IMR-90 (cell line): ENCODE measurements at places on chromosomes 16 and 17. TPM values are rescaled to one million over a fixed set of nuclear protein-coding genes. Genes with fewer than 3 reads are reported as not detected.

- H3K36me3 ChIP-seq: no peaks in the 10 kb centered on the region
- no peak overlapping the region for H3K4me3 ChIP-seq
- H3K27me3 ChIP-seq: no peaks in the 10 kb centered on the region
- DNase-seq: no peak
- H3K4me1 ChIP-seq: no peaks in the 10 kb centered on the region
- no peak overlapping the region for H3K27ac ChIP-seq
These were observed 108.6 kb downstream of the PRKCB start for GRCh38 chr16:23944381-23944780.

DNA sequence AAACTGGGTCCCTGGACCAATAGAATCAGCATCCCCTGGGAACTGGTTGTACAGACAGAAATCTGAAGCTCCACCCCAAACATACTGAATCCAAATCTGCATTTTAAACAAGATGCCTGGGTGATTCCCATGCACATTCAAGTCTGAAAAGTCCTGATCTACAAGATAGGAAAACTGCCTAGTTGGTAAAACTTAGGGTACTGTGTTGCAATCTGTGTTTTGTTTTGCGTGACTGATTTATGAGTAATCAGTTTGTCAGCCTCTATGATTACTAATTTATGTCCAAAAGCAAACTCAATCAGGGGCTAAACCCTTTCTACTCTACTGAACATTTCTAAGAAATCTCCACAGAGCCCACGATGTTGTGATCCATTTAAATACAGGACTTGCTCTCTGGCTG, 103.8 kb downstream of the YPEL2 start:
- no peak overlapping the region for H3K4me3 ChIP-seq
- peak; percentile 70 for DNase-seq
- no peaks in the 10 kb centered on the region for H3K36me3 ChIP-seq
- no peak overlapping the region for H3K27ac ChIP-seq
- H3K27me3 ChIP-seq: no peaks in the 10 kb centered on the region; the same call in 1 of the 2 replicates

The SLC6A2 gene
- total RNA-seq: not detected in 2 replicates

GRCh38 chr16:22374311-22375116, at the start of gene CDR2:
Gene CDR2, minus strand, starts transcription at chr16:22374619. Its CDS starts 310 bp downstream, at chr16:22374309.
- no peaks in the 10 kb centered on the region for H3K27me3 ChIP-seq
- H3K4me1 ChIP-seq: peaks cover 8% of the 10 kb centered on the region; the same call in 1 of the 2 replicates
- DNase-seq: peak; percentile 94
- peak within 1 kb of the TSS; percentile 91 for H3K27ac ChIP-seq
- H3K4me3 ChIP-seq: peak within 1 kb of the TSS; percentile 66
- H3K36me3 ChIP-seq: peaks cover 16% of the 10 kb centered on the region

DNA sequence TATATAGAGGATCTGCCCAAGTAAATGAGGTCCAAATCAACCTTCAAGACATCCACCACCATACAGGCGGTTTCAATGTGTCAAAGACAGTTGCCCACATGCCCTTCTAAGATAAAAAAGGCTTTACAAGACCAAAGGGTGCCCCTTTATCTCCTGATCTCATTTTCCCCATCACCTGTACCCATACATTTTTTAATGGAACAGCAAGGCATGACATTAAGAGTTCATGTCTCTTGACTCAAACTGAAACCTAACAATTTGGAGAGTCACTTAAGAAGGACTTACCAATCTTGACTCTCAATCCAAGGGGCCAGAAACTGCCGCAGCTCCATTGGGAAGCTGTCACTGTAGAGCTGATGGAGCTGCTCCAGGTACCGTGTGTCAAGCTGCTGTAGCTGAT, 40.1 kb downstream of the STAT3 start:
- peaks cover 17% of the 10 kb centered on the region for H3K36me3 ChIP-seq
- H3K27me3 ChIP-seq: no peaks in the 10 kb centered on the region
- H3K27ac ChIP-seq: no peak overlapping the region
- DNase-seq: no peak
- H3K4me1 ChIP-seq: peaks cover 4% of the 10 kb centered on the region
- H3K4me3 ChIP-seq: no peak overlapping the region

GRCh38 chr17:67837965-67838364, 12.7 kb downstream of the BPTF start:
- no peak overlapping the region for H3K27ac ChIP-seq
- H3K4me3 ChIP-seq: no peak overlapping the region
- no peaks in the 10 kb centered on the region for H3K36me3 ChIP-seq
- H3K4me1 ChIP-seq: peaks cover 5% of the 10 kb centered on the region; the same call in 1 of the 2 replicates

DNA sequence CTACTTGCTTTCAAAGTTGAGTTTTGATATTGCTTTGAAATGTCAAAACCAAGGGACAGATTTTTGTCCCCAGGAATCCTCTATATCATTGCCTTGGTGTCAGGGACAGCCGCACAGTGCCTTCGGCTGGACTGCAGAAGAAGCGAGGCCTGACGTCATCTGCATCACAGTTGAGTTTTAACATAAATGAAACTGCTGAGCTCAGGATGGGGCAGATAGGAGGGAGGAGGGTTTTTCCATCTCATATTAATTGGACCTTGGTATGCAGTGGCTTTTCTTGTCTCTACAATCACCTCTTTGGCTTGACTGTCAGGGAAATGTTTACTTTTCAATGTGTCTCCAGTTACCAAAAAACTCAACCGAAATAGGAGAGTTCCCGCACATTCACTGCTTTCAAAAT, 111.3 kb downstream of the AATF start:
- peak; percentile 17 for DNase-seq
- no peak overlapping the region for H3K27ac ChIP-seq
- H3K4me3 ChIP-seq: no peak overlapping the region

DNA sequence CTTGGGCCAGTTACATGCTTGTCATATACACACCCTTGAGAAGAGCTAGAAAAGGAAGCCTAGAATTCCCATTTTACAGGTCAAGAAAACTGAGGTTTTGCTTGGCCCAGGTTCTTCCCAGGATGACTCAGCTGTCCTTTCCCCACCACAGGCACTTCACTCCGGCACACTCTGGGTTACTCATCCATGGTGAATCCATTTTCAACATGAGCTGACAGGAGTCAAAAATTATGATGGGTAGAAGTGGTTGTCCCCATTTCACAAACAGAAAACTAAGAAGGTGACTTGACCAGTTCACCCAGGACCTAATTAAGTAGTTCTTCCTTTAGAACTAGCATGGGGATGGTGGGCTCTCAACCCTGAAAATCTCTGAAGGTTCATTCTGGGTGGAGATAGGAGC, 67.2 kb downstream of the USP22 start:
- H3K27me3 ChIP-seq: peaks cover 42% of the 10 kb centered on the region
- H3K36me3 ChIP-seq: no peaks in the 10 kb centered on the region
- DNase-seq: peak; percentile 25
- no peak overlapping the region for H3K4me3 ChIP-seq
- no peaks in the 10 kb centered on the region for H3K4me1 ChIP-seq
- H3K27ac ChIP-seq: no peak overlapping the region

DNA sequence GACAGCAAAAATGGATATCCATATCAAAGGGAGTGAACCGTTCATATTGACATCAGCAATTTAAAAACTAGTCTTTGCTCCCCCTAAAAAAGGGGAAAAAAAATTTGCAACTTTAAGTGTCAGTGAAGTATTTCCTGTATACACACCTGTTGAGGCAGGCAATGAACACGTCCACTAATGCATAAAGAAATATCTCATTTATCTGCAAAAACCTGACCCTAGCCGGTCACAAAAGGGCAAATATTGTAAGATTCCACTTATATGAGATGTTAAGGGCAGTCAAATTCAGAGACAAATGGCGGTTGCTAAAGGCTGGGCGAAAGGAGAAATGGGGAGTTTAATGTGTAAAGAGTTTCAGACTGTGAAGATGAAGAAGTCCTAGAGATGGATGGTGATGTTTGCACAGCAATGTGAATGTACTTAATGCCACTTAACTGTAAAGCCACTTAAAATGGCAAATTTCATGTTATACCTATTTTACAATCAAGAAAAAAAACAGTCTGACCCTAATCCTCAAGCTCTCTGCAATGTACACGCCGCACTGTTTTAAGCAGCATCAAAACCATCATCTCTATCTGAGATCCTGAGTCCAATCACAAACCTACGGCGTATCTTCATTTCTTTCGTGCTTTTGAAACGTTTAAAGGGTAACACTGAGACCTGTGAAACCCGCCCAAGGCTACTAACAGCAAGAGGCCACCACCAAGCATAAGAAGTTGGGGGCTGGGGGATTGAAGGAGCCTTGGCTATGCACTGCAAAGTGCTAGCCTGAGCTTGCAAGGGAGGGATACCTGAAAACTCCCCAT, 1.1 kb downstream of the PARN start:
- H3K27me3 ChIP-seq: no peaks in the 10 kb centered on the region
- H3K4me1 ChIP-seq: peaks cover 6% of the 10 kb centered on the region
- DNase-seq: no peak
- H3K27ac ChIP-seq: peak overlapping the region; percentile 81

GRCh38 chr17:40179923-40180659, 2.8 kb downstream of the RAPGEFL1 start:
- DNase-seq: peak; percentile 70
- peaks cover 13% of the 10 kb centered on the region for H3K36me3 ChIP-seq
- H3K4me1 ChIP-seq: peaks cover 17% of the 10 kb centered on the region
- H3K27me3 ChIP-seq: no peaks in the 10 kb centered on the region
- H3K27ac ChIP-seq: no peak overlapping the region

The NUPR1 gene
- 5.8 and 10.2 TPM in 2 replicates for total RNA-seq

DNA sequence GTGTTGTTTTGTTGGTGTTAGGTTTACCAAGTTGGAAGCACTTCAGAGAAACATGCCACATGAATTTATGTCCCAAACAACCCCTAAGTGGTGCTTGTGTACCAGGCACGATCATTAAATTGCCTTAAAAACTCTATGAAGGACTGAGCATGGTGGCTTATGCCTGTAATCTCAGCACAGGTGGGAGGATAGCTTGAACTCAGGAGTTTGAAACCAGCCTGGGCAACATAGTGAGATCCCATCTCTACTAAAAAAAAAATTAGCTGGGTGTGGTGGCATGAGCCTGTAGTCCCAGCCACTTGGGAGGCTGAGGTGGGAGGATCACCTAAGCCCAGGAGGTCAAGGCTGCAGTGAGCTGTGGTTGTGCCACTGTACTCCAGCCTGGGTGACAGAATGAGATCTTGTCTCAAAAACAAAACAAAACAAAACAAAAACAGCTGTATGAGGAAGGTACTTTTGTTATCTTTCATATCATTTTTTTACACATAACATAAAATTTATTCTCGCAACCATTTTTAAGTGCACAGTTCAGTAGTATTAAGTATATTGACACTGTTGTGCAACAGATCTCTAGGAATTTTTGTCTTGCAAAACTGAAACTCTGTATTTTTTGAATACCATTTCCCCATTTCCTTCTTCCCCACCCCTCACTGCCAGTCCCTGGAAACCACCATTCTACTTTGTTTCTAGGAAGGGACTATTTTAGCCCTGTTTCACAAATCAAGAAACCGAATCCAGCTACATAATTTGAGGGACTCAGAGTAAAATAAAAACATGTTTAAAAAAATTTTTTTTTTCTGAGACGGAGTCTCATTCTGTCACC, 14.3 kb upstream of the RBBP6 start:
- H3K4me3 ChIP-seq: no peak overlapping the region
- H3K36me3 ChIP-seq: no peaks in the 10 kb centered on the region
- H3K27me3 ChIP-seq: peaks cover 2% of the 10 kb centered on the region; the same call in 1 of the 2 replicates
- peaks cover 5% of the 10 kb centered on the region; the same call in 1 of the 2 replicates for H3K4me1 ChIP-seq
- no peak overlapping the region for H3K27ac ChIP-seq

The INO80E gene
- 42.1 and 42.8 TPM in 2 replicates for total RNA-seq

DNA sequence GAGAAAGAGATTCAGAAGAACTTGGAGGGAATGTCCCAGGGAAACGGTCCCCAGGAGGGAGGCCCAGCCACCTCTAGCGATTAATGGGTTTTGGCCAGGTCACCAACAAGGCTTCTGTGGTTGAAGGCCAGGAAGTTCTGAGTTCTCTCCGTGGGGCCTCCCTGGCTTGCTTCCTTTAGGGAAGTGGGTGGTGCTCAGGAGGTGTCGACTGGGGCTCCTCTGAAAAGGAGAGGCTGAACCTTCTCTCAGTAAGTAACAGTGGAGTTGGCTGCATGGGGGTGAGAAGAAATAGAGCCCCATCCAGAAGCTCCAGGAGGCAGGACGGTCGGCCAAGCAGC, 77.1 kb upstream of the GSE1 start:
- peaks cover 7% of the 10 kb centered on the region; the same call in 1 of the 2 replicates for H3K4me1 ChIP-seq

DNA sequence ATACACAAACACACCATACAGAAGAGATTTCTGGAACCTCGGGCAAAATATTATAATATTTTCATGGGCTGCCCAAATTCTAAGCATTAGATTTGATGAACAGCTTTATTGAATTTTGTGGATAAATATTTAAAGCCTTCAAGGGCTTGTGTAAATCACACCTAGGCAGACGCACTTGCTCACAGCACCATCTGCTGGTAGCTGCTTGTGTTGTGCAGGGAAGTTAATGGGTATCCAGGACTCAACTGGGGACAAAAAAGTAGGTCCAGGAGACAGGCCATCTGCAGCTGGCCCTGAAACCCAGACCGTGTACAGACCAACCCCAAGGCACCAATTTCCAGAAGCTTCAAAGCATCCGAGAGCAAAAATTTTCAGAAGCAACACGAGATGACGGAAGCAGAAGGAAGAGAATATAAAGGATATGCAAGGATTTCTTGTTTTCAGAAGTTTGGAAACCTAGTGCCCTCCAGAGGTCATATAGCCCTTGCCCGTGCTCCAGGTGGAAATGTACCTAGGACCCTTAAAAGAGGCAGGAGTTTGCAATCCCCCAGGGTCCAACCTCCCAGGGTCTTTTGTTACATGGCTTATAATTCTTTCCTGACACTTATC, 140.0 kb downstream of the CHD9NB start:
- DNase-seq: peak; percentile 49
- H3K4me3 ChIP-seq: no peak overlapping the region
- no peak overlapping the region for H3K27ac ChIP-seq
- no peaks in the 10 kb centered on the region for H3K27me3 ChIP-seq
- no peaks in the 10 kb centered on the region for H3K4me1 ChIP-seq

DNA sequence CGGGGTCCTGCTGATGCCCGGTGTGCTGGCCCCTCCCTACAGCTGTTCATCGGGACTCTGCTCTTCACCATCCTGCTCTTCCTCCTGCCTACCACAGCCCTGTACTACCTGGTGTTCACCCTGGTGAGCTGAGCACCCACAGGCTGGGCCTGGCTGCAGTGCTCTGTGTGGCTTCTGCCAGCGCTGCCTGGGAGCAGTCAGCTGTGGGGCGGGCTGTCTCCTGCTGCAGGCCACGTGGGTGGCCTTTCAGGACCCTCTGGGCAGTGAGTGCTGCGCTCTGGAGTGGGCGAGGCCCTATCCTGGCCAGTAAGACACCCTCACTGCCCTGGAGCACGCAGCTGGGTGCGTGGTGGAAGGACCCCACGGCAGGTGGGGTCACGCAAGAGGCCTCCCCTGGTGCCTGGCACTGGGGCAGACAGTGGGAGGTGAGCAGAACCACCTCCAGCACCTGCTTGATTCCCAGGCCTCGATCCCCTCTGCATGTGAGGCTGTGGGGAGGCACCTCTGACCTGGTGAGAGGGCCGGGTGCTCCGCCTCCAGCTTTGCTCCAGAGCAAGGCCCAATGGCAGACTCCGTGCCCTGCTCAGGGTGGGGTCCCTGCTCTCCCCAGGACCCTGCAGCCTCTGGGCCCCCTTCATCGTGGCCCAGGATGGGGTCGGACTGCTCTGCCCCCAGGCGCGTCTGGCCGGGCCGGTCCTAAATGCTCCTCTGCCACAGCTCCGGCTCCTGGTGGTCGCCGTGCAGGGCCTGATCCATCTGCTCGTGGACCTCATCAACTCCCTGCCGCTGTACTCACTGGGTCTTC, 9.5 kb upstream of the RAB40C start:
- DNase-seq: no peak
- no peak overlapping the region for H3K4me3 ChIP-seq
